ENCODE measurements at places on chromosomes 11 and 22. TPM values are rescaled to one million over a fixed set of nuclear protein-coding genes. Genes with fewer than 3 reads are reported as not detected.

GRCh38 chr11:41494716-41495115 is 35.3 kb upstream of the LRRC4C start:
- H3K27me3 ChIP-seq: no peaks in the 10 kb centered on the region
- no peak overlapping the region for H3K27ac ChIP-seq
- DNase-seq: no peak
- no peak overlapping the region for H3K4me3 ChIP-seq
- no peaks in the 10 kb centered on the region for H3K36me3 ChIP-seq

Gene HSPB2
- total RNA-seq: not detected

- no peak overlapping the region for H3K4me3 ChIP-seq
- no peaks in the 10 kb centered on the region for H3K36me3 ChIP-seq
- H3K27ac ChIP-seq: no peak overlapping the region
- H3K4me1 ChIP-seq: no peaks in the 10 kb centered on the region
- DNase-seq: no peak
- no peaks in the 10 kb centered on the region for H3K27me3 ChIP-seq
These were observed 542.3 kb downstream of the LUZP2 start for GRCh38 chr11:25039165-25039564.

Gene ZBTB16
- total RNA-seq: 137 TPM

DNA sequence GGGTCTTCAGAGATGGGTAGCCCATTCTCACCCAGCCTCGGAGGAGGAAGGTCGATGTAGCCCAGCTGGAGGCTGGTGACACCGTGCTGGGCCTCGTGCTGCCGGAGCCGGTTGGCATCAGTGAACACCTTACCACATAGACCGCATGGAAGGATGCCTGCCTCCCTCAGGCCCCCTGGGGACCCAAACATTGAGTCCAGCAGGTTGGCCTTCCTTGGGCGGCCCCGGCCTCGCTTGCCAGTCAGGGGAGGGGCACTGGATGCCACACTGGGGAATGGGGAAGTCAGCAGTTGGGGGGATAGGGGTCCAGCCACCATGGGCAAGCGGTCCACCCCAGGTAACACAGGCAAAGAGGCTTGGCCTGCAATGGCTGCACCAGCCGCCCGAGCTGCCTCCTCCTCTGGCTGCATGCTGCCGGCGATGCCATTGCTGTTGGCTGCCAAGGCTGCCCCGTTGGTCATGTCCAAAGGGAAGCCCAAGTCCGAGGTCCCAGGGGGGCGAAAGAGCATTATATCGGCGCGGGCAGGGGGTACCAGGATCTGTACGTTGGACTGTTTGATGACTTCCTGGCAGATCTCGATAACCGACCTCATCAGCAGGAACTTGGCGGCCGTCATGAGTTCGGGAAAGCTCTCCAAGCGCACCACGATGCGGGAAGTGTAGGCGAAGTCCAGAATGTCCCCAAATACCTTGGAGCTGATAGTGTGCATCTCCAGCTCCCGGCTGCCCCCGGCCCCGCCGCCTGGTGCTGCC is 1.4 kb downstream of the PATZ1 start:
- peaks cover 6% of the 10 kb centered on the region for H3K36me3 ChIP-seq
- H3K27me3 ChIP-seq: no peaks in the 10 kb centered on the region
- peaks cover 81% of the 10 kb centered on the region for H3K4me1 ChIP-seq
- DNase-seq: no peak

Gene DRD4
- not detected for total RNA-seq

- DNase-seq: no peak
- H3K27ac ChIP-seq: no peak overlapping the region
- H3K36me3 ChIP-seq: no peaks in the 10 kb centered on the region
- no peak overlapping the region for H3K4me3 ChIP-seq
These were observed 16.4 kb downstream of the LMO1 start for GRCh38 chr11:8247312-8247711.

DNA sequence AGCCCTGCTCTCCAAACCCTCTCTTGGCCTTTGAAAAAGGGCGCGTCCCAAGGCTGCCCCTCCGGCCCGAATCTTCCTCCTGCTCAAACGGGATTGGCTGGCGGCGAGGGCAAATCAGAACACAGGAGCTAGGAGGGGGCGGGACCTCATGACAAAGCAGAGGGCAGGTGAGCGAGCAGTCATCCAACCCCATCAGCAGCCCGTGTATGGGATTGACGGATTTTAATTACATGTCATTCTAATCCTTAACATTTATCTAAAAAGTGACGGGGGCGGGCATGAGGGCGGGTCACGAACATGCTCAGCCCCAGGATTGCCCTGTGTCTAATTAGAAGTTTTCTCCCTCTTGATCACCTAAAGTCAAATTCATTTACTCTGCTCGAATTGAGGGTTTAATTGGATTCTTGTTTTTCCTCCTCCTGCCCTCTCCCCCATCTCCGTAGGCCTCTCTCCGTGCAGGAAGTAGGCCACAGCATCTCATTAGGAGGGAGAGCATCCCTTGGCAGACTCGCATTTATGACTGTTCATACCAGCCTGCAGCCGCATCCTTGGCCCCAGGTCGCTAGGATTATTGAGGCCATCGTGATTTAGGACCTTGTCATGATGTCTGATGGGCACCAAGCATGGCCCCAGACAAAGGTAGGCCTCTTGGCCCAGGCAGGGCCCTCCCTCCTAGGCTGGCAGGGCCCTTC is 147.1 kb downstream of the CHST1 start:
- H3K36me3 ChIP-seq: no peaks in the 10 kb centered on the region
- H3K4me1 ChIP-seq: no peaks in the 10 kb centered on the region
- no peak for DNase-seq

DNA sequence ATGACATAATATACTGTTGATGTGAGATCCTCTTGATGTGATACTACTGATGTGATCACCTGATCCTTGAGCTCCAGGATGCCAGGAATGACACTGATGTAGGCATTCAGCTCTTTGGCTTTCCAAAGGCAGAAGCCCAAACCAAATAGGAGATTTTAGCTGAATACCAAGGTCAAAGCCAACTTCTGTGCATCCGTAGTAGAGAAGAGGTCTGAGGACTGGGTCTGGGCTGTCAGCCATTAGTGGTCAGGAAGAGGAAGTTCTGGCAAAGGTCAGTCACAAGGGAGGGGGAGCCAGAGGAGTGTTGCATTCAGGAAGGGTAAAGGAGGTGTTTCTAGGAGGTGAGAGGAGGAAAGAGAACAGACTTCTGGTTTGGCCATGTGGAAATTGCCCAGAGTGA is 53.4 kb upstream of the PARVG start:
- DNase-seq: no peak
- H3K4me3 ChIP-seq: no peak overlapping the region
- no peaks in the 10 kb centered on the region for H3K4me1 ChIP-seq

- H3K27ac ChIP-seq: peak overlapping the region; percentile 88
- H3K36me3 ChIP-seq: peaks cover 42% of the 10 kb centered on the region
- peaks cover 9% of the 10 kb centered on the region for H3K4me1 ChIP-seq
- H3K27me3 ChIP-seq: no peaks in the 10 kb centered on the region
These were observed 12.8 kb upstream of the ST14 start for GRCh38 chr11:130146796-130147195.

Gene OVCH2
- total RNA-seq: not detected

Gene CDK2AP2
- total RNA-seq: 32.0 TPM

DNA sequence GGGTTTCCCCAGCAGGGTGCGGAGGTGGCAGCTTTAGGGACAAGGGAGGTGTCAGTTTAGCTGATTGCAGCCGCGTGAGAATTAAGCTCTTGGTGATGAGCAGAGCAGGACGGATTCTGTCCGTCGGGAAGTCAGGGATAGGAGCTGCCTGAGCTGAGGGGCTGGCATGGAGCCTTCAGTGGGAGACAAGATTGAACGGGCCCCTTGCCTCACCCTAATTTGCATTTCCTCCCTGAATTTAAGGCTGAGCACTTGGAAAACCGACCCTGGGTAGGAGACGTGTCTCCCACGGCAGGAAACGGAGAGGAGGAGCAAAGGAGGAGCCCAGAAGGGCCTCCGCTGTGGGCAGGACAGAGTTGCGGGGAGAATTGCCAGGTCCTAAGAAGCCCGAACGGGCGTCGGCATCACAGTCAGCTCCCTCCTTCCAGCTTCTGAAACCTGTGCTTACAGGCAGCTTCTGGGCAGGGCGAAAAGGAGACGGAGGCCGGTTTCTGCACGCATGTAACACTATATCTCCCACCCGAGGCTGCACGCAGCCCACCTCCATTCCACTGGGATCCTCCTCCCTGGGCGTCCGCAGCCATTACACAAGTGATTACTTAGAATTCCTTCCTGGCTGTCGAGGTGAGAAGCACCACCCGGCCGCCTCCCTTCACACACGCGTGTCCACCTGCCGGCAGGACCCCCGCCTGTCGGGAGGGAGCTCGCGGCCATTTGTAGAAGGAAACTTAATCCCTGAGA is 345.8 kb downstream of the BRD1 start:
- peak overlapping the region; percentile 5 for H3K4me3 ChIP-seq
- H3K27ac ChIP-seq: no peak overlapping the region
- H3K27me3 ChIP-seq: no peaks in the 10 kb centered on the region
- DNase-seq: no peak
- H3K36me3 ChIP-seq: no peaks in the 10 kb centered on the region
- H3K4me1 ChIP-seq: peaks cover 10% of the 10 kb centered on the region

DNA sequence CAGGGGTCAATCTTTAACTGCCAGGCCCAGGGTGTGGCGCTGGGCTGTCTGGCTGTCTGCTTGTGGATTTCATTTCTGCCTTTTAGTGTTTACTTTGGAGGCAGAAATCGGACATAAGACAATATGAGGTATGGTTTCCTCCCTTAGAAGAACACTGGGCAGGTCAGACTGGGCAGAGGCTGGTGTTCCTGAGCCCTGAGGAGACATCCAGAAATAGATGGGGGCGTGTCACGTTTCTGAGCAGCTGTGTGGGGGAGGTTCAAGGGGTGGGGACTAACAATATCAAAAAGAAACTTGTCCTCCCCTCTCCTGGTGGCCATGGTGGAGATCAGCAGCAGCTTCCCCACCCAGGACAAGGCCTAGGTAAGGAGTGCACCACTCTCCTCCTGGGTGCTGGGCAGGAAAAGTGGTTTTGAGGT is at the start of gene ART1:
Gene ART1, plus strand, starts transcription at position 312 of the 419 bp plus-strand sequence. CDS start 14,086 bp downstream, outside the sequence.
- H3K36me3 ChIP-seq: no peaks in the 10 kb centered on the region
- H3K27ac ChIP-seq: no peak within 1 kb of the TSS
- H3K4me3 ChIP-seq: no peak within 1 kb of the TSS
- H3K27me3 ChIP-seq: no peaks in the 10 kb centered on the region
- DNase-seq: no peak

- H3K4me3 ChIP-seq: no peak overlapping the region
- no peaks in the 10 kb centered on the region for H3K27me3 ChIP-seq
- no peak overlapping the region for H3K27ac ChIP-seq
These were observed 105.8 kb downstream of the KCNQ1 start for GRCh38 chr11:2550606-2550970.

DNA sequence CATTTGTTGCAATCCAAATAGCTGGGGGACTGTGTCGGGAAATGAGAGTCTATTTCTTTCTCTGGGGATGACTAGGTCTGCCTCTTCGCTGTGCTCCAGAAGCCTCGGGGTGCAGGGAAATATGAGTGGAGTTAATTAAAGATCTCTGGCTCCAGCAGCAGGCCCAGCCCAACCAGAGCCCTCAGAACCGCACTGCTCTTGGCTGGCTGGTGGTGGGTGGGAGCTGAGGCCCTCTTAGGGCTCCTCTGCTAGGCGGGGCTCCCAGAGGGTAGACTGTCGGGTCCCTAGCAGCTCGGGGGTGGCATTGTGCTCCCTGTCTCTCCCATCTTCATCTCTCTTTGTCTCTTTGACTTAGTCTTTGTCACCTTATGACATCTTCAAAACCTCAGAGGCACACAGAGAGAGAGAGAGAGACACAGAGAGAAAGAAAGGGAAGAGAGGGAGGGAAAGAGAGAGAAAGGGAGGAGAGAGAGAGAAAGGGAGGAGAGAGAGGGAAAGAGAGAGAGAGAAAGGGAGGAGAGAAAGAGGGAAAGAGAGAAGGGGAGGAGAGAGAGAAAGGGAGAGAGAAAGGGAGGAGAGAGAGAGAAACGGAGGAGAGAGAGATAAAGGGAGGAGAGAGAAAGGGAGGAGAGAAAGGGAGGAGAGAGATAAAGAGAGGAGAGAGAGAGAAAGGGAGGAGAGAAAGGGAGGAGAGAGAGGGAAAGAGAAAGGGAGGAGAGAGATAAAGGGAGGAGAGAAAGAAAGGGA is 20.2 kb downstream of the MPPED1 start:
- no peaks in the 10 kb centered on the region for H3K27me3 ChIP-seq
- H3K27ac ChIP-seq: no peak overlapping the region
- no peaks in the 10 kb centered on the region for H3K4me1 ChIP-seq
- H3K4me3 ChIP-seq: no peak overlapping the region
- DNase-seq: no peak

DNA sequence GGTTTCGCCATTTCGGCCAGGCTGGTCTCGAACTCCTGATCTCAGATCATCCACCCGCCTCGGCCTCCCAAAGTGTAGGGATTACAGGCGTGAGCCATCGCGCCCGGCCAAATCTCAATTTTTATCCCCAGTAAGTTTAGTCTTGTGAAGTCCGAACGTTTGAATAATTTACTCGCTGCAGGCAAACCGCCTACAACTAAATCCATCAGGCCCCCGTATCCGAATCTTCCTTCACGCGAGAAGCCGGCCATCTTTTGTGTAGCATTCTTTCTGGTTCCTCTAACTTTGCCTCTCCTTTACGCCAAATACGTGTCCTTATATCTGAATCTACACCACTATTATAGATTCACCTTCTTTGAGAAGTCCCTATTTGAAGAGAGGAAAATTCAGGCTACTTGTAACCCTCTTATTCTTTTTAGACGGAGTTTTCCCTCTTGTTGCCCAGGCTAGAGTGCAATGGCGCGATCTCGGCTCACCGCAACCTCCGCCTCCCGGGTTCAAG is 581 bp upstream of the EIF3L start:
- H3K4me3 ChIP-seq: peak overlapping the region; percentile 91
- DNase-seq: no peak
- H3K27ac ChIP-seq: peak overlapping the region; percentile 96
- H3K27me3 ChIP-seq: no peaks in the 10 kb centered on the region

DNA sequence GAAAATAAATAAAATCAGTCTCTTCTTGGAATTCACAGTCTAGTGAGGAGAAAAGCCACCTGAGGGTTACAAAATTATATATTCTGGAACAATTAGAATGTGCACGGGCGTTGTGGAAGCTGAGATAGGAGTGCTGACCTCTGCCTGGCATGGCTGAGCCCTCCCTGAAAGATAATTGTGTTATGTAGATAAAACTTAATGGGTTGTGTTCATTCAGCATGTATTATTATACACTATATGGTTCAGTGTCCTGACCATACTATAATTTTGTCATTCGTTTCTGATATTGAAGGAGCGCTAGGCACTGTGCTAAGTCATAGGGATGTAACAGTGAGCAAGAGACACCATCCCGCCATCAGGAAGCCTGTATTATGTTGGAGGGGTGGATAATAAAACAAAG is 3.7 kb downstream of the ACAT1 start:
- peaks cover 9% of the 10 kb centered on the region for H3K4me1 ChIP-seq
- no peak for DNase-seq
- no peaks in the 10 kb centered on the region for H3K27me3 ChIP-seq

Gene PHLDB1
- 29.8 TPM for total RNA-seq

DNA sequence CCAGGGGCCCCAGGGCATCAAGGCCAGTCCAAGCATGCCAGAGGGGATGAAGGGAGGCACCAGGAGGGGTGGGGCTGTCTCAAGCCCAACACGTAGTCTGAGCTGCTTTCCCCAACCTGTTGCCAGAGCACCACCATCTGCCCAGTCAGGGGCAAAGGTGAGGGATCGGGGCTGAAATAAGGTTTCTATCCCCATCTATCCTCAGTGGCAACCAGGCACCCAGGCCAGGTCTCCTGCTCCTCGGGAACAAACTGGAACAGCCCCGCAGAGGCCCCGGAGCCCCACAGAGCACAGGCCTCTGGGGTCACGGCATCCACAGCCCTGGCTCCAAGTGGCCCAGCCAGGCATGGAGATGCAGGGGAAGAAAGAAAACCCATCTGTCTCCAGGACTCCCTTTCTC is 19.3 kb downstream of the STARD10 start:
- no peak overlapping the region for H3K4me3 ChIP-seq
- no peak for DNase-seq
- H3K36me3 ChIP-seq: peaks cover 39% of the 10 kb centered on the region
- no peak overlapping the region for H3K27ac ChIP-seq
- H3K4me1 ChIP-seq: peaks cover 17% of the 10 kb centered on the region
- no peaks in the 10 kb centered on the region for H3K27me3 ChIP-seq
